ENCODE measurements at places on chromosomes 12 and 14. TPM values are rescaled to one million over a fixed set of nuclear protein-coding genes. Genes with fewer than 3 reads are reported as not detected.

Gene GNB3
- polyA plus RNA-seq = 23.6 TPM

Gene INHBE
- 1.6 TPM for polyA plus RNA-seq

Gene DDIT3
- polyA plus RNA-seq = 12.0 TPM

Gene GNPNAT1
- polyA plus RNA-seq = 19.1 TPM

Gene SLC2A13
- polyA plus RNA-seq = 5.3 TPM

Gene PMCH
- polyA plus RNA-seq = not detected

Gene GRIN2B
- 0.08 TPM for polyA plus RNA-seq

Gene RTL1
- polyA plus RNA-seq = 43.9 TPM

Gene PTCSC3
- polyA plus RNA-seq = not detected

DNA sequence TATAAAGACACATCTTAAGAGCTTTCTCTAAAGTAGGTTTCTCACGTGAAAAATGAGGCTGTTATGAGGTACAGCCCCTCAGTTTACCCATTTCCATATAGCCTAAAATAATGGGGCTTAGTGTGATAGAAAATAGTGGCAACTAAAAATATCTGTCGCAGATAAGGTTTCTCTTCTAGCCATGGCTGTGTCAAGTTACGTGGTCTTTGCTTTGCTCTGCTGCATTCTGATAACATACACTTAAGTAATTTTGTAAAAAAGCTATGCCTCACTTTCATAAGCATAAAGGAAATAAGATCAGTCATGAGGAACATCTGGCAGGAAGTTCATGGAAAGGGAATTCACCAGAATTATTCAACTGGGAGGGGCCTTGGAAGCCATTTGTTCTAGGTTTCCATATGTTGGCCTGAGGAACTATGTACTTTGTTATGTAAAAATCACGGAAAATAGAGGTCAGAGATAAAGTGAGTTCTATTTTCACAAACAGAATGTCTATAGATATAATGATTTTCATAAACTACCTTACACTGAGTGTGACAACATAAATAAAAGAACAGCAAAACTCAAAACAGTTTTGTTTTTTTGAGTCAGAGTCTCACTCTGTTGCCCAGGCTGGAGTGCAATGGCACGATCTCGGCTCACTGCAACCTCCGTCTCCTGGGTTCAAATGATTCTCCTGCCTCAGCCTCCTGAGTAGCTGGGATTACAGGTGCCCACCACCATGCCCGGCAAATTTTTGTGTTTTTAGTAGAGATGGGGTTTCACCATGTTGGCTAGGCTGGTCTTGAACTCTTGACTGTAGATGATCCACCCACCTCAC lies 195.6 kb upstream of the KRR1 start:
- DNase-seq = peak; percentile 76

- DNase-seq = no peak
These were observed 72.2 kb downstream of the BORCS5 start for GRCh38 chr12:12428961-12429657.

DNA sequence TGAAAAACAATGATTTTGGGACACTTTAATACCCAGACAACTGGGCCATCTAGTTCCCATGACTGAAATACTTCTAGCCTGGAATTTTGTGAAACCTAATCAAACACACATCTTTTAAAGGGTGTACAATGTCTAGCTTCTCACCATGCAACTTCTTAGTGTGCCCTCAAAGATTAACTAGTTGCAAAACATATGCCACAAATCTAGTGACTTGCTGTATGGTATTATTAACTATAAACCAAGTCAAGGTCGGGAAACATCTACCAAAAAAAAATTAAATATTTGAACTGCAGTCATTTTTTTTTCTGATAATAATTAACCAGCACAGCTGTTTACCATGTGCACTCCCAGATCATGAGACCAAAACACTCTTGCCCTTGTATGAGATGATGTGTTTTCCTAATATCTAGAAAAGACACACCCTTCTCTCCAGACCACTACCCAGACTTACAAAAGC lies 171.8 kb upstream of the FOXN3 start:
- no peak for DNase-seq

DNA sequence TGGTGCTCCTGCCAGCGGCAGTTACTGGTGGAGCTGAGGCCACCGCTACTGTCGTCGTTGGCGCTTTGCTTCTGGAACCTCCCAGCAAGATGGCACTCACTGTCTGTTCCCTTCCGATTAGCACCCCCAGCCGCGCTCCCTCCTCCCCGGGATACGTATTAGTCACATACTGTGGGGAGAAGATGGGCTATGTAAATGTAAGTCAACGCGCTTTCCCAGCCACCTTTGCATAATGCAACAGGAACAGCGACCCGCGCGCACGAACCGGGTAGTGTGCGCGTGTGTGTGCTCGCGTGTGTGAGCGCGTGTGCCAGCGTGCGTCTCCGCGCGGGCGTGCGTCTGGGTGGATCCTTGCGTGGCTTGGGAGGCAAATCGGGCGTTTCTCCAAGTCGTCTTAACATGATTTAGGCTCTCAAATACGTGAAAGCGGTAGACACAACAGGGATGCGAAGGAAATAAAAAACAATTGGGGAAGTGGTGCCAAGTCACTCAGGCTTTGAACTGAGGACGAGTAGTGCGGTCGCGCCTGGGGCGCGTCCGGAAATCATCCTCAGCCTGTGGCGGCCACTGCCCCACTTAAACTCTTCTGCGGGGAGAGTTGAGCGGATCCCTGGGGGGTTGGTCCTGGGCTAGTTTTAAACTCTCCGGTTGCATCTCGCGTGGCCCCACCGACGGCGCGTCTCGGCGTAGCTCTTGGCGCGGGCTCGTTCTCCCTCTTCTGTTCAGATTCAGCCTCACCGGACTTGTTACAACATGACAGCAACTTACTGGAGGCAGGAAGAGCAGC lies 1.8 kb downstream of the FLRT2 start:
- peak; percentile 96 for DNase-seq

- no peak for DNase-seq
These were observed 10.1 kb downstream of the CCDC92 start for GRCh38 chr12:123962513-123962912.

- no peak for DNase-seq
These were observed 1013.8 kb downstream of the DIO2 start for GRCh38 chr14:79197516-79197915.

- DNase-seq = peak; percentile 77
These were observed 15.3 kb downstream of the TAOK3 start for GRCh38 chr12:118357257-118358007.

GRCh38 chr12:131218026-131218922 lies 264.6 kb downstream of the ADGRD1 start:
- no peak for DNase-seq

- peak; percentile 98 for DNase-seq
These were observed 45.8 kb upstream of the PNMA1 start for GRCh38 chr14:73759714-73760597.

- no peak for DNase-seq
These were observed 81.9 kb downstream of the DBX2 start for GRCh38 chr12:44968965-44969364.

DNA sequence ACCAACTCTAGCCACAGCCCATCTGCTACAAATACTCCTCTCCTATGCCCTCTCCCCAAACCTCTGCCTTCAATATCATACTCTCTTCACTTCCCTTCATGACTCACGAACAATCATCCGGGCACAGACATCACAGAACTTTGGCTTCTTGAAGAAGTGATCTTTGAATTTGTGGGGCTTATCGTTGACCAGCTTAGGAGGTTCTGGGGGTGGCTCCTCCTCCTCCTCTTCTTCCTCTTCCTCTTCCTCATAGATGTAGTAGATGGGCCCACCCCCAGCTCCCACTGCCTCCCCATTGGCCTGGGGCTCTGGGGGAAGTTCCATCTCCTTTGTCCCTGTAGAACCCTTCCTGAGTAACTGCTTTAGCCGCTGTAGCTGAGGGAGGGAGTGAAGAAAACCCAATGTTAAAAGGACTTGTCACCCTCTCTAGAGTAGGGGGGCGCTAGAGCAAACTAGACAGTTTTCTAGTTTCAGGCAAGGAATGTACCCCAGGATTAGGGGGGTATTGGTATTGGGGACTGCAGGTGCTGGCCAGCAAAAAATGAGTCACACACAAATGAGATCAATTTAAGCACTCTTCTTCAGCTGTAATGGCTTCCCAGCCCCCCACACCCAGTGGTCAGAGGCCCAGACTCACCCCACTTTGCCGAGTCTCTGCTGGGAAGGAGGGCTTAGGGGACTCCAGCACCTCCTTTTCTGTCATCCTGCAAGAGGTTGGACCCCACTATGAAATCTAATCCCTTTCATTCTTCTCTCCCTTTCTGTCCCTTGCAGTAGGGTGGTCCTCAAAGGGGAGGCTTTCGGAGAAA lies 1.8 kb downstream of the STAC3 start:
- DNase-seq = no peak

DNA sequence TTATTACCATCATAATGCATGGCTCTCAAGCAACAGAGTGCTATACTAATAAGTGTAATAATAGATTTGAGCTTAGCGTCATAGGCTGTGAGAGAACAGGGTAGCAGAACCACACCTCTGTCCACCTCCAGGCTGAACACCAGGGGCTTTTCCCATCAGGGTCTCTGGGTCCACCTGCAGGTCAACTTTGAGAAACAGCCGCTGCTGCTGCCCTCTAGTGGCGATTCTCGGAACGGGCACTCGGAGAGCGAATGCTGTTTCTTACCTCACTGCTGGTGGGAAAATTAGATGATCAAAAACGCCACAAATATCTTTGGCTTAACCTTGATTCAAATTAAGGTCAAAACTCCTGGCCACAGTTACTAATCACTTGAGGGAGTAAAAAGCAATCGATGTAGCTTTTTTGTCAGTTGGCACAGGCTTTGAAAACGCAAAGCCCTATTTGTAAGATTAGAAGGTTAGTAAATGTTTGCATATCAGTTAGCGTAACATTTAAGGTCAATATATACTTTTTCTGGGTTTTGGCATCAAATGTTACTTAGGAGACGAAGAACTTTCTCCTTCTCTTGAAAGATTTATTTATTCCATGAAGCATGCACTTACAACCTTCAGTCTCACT lies 127.9 kb upstream of the TMEM132D start:
- DNase-seq = peak; percentile 27

- no peak for DNase-seq
These were observed 386.9 kb downstream of the ZFP36L1 start for GRCh38 chr14:68405961-68406360.

- DNase-seq = no peak
These were observed 4.4 kb upstream of the WSB2 start for GRCh38 chr12:118065380-118065779.

- no peak for DNase-seq
These were observed 80.5 kb upstream of the ZFP36L1 start for GRCh38 chr14:68873376-68873775.

- DNase-seq = no peak
These were observed 281.4 kb downstream of the FLRT2 start for GRCh38 chr14:85811340-85811739.

- peak; percentile 34 for DNase-seq
These were observed 87.4 kb downstream of the PAPOLA start for GRCh38 chr14:96589577-96589976.

DNA sequence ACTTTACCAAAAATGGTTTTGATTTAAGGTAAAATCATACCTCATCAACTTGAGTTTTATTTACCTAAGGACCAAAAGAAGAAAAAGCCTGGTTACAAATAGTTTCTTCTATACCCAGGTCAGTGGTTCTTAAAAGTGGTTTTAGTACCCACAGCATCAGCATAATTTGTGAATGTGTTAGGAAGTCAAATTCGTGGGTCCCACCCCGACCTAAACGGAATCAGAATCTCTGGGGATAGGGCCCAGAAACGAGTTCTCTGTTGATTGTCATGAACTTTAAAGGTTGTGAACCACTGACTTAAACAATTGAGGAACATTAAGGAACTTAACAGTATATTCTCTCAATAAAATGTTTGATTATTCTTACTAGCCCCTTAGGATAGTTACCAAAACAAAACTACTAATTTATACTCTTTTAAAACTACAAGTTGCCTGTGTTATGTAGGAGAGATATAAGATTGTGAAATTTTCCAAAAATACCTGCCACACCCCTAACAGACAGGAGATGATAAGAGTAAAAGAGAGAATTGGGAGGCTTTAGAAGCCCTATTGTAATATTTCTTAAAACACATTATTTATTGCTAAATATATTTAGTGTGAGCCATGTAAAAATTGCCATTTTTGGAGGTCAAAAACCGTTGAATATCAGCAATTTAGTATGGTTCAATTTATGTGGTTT lies 669 bp upstream of the SLC25A21 start:
- DNase-seq = no peak

GRCh38 chr12:18224745-18225144 lies 36.6 kb upstream of the PIK3C2G start:
- DNase-seq = peak; percentile 56

All from muscle of back (tissue), 13 donors.